ENCODE measurements at places on chromosomes 16 and 17.
A peak's percentile ranks its signal among the peaks of the same experiment; 100 is the strongest.

DNA sequence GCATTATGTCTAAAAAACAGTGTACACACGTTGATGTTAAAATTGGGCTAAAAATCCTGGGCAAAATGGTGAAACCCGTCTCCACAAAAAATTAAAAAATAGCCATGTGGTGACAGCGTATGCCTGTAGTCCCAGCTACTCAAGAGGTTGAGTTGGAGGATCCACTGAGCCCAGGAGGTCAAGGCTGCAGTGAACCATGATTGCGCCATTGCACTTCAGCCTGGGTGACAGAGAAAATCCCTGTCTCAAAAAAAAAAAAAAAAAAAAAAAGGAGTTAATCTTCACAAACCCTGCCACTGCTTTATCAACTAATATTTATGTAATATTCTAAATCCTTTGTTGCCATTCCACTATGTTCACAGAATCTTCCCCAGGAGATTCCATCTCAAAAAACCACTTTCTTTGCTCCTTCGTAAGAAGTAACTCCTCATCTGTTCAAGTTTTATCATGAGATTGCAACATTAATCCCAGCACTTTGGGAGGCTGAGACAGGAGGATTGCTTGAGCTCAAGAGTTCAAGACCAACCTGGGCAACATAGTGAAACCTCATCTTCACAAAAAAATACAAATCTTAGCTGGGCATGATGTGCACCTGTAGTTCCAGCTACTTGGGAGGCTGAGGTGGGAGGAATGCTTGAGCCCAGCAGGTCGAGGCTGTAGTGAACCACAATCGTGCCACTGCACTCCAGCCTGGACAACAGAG lies 1.9 kb upstream of the C16orf87 start:
- no peak for DNase-seq

GRCh38 chr16:13110124-13110796 lies 208.9 kb downstream of the SHISA9 start:
- no peak for DNase-seq

GRCh38 chr17:76246080-76247066 lies 6.1 kb upstream of the RNF157 start:
- no peak for DNase-seq

DNA sequence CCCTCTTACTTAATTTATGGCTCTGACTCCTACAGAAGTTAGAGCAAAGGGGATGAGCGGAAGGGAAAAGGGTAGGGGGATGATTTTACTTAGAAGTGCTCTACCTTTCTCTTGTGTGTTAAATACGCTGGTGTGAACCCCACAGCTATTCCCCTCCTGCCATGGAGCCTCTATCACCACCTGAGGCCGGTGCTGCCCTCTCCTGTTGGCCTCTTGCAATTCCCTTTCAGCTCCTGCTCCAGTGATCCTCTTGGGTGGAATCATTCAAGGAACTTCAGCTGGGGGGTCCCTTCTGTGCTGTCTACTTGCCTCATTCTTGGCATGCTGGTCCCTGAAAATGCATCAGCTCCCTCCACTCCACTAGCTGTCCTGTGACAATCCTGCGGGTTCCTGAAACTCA lies 41.8 kb upstream of the CDH8 start:
- no peak for DNase-seq

- no peak for DNase-seq
Observed at GRCh38 chr16:74094962-74095361, 201.7 kb upstream of the PSMD7 start.

DNA sequence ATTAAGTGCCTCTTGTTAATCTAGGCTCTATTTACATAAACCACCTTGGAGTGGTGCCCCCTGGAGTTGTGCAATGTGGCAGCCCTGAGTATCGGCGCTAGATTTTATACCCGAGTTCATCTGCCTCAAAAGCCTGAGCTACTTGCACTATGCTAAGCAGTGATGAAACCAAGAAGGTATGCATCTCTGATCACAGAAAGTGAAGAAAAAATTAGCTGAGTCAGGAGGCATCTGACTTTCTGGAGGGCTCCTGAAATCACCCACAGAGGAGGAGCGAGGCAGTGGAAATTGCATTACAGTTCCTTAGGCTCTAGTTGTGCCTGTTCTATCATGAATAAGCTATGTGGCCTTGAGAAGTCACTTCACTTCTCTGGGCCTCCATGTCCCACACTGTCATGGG lies 80.3 kb upstream of the PSMD7 start:
- DNase-seq, result no peak

DNA sequence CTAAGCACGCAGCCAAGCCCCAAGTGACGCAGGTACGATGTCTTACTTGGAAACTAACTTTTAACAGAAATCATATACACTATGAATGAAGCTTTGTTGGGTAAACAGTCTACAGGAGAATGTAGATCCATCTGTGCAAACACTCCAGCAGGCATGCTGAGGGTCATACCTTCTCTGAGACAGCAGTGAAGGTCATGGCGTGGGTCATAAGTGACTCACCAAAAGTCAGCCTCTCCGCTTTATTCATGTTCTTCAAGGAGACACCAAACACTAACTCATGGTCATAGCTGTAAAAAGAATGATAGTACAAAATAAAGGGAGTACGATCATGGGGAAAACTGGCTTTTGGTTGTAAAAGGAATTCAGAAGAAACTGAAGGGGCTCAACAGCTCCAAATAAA lies 20.6 kb downstream of the BLMH start:
- no peak for DNase-seq

DNA sequence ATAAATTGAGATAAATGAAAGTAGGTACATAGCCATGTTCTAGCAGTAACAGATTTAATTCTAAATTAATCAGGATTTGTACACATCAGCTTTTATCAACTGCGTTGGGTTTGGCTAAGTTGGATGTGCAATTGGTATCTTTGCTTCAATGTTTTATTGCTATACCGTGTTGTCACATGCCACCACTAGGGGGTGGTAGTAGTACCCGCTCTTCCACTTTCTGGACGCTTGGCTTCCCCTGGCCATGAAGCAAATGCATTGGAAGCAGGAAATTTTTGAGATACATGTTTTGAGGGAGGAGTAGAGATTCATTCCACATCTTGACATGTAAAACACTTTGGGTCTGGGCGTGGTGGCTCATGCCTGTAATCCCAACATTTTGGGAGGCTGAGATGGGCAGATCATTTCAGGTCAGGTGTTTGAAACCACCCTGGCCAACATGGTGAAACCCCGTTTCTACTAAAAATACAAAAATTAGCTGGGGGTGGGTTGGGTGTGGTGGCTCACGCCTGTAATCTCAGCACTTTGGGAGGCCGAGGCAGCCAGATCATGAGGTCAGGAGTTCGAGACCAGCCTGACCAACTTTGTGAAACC lies 58.6 kb downstream of the EMP2 start:
- DNase-seq, result peak; percentile 47

Data from NCI-H1092 treated with DMSO at 0.1 percent for 48 hours (cell line).